Activated CD4-positive, alpha-beta T cell treated with anti-CD3 and anti-CD28 coated beads for 1 hour (primary cell): ENCODE measurements at places on chromosomes 4 and X.

DNA sequence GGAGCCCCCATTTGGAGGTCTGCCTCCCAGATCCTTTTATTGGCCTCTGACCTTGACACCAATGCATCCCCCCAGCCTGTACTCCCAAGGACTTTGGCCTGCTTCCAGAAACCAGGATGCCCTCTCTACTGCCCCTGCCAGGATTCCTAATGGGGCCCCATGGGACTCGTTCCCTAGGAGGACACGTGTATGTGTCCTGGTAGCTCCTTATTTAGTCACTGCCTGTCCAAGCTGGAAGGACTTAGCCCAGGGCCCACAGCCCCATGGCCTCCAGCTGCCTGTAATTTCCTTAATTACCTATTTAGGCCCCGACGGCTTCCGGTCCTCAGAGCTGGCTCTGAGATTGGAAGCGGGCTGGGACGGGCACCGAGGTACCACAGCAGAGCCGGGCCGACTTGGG is 9.4 kb downstream of the ATP2B3 start:
- DNase-seq, result no peak

DNA sequence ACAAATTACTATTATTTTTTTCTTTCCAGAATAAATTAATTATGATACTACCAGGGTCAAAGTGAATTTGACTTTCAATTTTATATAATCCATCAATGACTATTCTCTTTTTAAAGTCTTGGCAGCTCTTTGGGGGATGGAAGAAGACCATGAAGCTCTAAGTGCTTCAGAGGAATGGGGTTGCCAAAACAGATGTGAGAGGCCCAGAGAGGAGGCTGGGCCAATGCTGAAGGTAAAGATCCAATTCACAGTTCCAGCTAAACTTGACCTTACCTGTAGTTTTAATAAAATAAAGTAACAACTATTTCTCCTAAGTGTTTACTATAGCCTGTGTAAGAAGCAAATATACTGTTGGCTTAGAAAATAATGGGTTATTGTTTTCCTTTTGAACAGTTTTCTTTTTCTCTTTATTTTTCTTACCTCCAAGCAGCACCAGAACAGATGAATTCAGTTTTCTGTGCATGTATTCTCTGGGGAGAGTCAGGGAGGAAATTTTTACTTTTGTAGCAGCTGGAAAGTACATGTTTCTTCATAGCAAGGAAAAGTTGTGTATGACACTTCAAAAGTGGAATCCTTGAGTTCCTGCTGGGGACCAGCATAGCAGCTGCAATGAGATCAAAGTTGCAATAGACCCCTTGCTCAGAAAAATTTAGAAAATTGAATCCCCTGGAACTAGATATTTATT is 104.9 kb downstream of the CEP44 start:
- no peak for DNase-seq

- DNase-seq, result no peak
Observed at GRCh38 chr4:105780176-105780575, 71.6 kb downstream of the GSTCD start.

DNA sequence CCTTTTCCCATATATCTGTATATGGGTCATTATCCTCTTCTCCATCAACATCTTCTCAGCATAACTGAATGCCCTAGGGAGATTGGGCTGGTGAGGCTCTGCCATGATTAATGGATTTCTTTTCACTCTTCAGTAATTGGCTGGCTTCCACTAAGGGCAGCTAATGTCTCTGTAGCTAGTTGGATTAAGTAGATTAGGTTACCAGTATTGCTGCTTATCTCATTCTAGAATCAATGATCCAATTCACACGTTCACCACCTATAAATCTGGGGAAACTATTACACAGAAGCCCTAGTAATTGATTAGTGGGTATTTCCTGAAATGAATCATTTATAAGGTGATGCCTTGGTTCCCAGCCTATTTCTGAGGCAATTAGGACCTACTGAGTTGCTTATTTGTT is 94.8 kb downstream of the KDR start:
- DNase-seq, result no peak

GRCh38 chr4:82905205-82905604 is 4.7 kb downstream of the THAP9 start:
- DNase-seq, result no peak
